ENCODE measurements at places on chromosomes 4 and X. TPM values are rescaled to one million over a fixed set of nuclear protein-coding genes. Genes with fewer than 3 reads are reported as not detected.

CLDN22 gene
- not detected for total RNA-seq

OCIAD1 gene
- 142 TPM for total RNA-seq

GRCh38 chr4:2702770-2703169 is 53.4 kb downstream of the TNIP2 start:
- DNase-seq: no peak

LPAR4 gene
- total RNA-seq: 3.3 TPM

GRCh38 chrX:109155161-109155560 is 326.7 kb downstream of the GUCY2F start:
- DNase-seq: no peak

DNA sequence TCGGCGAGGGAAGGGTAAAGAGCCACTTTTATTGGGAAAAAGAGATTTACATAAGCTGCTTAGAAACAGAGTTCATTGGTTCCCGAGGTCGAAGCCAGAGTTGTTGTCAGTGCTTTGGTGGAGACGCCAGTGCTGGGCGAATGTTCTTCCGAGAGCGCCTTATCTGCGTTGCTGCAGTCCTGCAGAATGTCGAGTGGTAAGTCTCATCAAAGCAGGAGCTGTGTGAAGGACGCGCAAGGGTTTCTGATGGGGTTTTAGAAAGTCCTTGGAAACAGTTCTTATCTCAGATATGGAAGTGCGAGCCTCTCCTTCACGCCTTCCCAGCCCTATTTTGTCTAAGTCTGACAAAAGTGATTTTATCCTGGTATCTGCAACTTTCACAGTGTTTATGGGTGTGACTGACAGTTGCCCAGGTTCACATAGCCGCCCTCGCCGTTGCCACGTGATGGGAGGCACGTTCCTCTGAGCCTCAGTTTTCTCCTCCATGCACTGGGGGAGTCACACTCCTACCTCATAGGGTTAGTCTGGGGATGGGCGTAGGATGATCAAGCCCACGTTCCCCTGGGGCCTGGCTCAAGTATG is 47.3 kb upstream of the NSG1 start:
- DNase-seq: no peak

DNA sequence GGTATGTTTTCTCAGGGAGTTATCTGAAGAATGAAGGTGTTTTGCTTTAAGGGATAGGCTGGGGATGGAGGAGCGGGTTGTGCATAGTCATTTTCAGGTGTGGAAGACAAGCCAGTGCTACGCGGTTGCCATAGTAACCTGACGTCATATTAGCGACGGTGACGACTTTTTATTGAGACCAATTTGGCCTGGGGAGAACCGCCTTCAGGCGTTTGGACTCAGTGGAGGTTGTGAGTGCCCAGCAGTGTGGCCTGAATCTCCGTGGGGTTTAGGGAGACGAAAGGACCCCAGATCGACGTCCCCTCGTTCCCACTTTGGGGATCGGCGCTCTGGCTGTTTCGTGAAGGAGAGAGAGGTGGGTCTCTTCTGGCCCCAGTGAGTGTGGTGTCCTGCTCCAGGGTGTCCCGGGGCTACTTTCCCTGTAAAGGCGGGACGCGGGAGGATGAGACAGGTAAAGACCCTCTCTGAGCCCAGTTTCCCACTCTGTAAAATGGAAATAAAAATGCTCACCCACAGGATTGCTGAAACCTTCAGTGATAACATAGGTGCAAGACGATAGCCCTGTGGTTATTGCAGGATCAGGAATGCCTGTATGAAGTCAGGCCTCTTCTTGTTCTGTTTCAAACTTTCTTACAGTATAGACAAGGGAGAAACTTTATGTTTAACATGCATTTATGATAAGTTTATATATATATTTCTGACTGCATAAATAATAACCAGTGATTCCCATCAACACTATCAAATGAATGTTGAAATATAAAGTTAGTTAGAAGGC is 48.6 kb downstream of the GPRASP3 start:
- DNase-seq: peak; percentile 44

DNA sequence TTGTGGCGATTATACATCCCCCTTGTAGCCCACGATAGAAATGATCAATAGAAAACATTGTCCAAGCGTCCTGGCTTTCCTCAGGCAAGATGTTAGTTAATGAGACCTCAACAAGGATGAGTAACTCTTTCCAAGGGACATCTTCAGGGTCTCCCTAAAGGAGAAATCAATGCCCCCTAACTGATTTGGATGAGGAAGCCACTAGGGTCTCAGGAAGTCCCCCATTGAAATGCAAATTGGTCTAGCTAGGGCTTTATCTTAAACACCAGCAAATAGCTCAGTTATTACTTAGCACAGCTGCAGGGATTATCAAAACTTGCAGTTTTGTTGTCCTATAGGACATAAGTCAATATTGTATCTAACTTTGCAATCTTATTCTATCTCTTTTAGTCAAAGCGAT is 721.5 kb downstream of the IL1RAPL1 start:
- DNase-seq: peak; percentile 40

Measured in H7 (cell line).